ENCODE measurements at places on chromosomes 13 and 19.

DNA sequence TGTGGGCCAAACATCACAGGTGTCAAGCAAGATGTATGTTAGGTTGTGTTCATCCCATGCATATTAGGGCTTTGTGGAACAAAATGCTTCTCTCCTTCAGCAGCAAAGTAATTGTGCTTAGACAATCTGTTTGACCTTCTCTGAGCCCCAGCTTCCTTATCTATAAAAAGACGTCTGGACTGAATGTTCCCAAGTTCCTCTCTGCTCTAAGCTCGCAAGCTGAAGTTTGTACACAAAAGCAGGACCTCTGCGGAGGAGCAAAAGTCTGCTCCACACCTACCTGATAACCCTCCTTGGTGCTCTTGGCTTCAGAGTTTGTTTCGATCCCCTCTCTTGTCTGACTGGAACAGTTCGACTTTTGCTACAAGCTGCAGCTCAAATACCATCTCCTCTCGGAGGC lies 95.7 kb upstream of the UBL3 start:
- DNase-seq: no peak

- DNase-seq: no peak
These were observed 17.2 kb downstream of the CCDC97 start for GRCh38 chr19:41327076-41327575.

GRCh38 chr13:72890546-72890945 lies 108.6 kb downstream of the PIBF1 start:
- no peak for DNase-seq

GRCh38 chr19:31416548-31416947 lies 67.3 kb upstream of the TSHZ3 start:
- no peak for DNase-seq

DNA sequence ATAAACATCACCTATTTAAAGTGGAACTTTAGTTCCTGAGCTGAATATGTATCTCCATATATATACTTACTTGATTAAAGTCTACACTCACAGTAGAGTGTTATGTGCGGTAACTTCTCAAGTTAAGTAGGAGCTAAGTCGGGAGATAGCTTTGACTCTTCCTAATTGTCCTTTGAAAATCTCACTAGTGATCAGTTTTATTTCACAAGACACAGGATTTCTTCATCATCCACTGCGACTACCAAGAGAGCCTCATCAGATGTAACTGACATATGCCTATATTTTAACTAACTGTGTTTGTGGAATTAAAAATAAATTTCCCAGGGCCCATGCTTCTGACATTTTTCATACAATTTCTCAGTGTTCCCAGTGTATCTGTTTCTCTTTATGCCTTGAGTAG lies 1664.0 kb downstream of the EFNB2 start:
- DNase-seq: no peak

DNA sequence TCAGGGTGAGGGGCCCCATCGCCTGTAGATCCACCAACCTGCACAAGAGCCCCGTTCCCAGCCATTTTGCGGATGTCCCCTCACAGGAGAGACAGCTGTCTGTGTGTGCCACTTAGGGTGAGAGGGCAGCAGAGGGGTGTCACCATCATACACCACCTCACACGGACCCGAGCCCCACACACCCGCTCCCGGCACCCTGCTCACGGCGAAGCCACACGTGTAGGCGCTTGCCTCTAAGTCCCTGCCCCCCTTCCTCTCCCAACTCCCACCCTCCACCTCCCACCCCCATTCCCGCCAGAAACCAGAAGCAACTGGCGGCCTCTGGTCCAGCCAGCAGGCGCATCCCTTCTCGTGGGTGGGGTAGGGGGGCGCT lies 4.0 kb upstream of the DPF1 start:
- DNase-seq: no peak
